Activated CD4-positive, alpha-beta T cell treated with anti-CD3 and anti-CD28 coated beads, Interleukin-2, amount 50 U/mL, for 4 hours (primary cell): ENCODE measurements at places on chromosomes 2 and 18.

DNA sequence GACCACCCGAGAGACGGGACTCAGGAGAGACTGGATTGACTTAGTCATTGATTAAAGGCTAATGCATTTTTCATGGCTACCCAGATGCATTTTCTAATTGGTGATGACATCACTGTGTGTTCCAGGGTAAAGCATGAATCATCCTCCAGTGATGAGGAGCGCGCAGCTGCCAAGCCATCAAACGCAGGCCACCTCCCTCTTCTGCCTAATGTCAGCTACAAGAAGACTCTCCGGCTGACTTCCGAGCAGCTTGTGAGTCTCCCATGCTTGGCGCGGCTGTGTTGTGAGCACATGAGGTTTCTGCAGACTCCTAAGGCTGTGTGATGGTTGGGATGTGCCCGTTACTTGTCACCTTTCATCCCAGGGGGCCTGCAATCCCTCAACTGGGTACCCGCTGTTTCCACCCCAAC is 56.4 kb downstream of the LPIN1 start:
- DNase-seq, result no peak

GRCh38 chr2:159549234-159549633 is 67.1 kb downstream of the BAZ2B start:
- DNase-seq, result no peak

- no peak for DNase-seq
Observed at GRCh38 chr2:216775043-216775453, 79.7 kb upstream of the IGFBP5 start.

DNA sequence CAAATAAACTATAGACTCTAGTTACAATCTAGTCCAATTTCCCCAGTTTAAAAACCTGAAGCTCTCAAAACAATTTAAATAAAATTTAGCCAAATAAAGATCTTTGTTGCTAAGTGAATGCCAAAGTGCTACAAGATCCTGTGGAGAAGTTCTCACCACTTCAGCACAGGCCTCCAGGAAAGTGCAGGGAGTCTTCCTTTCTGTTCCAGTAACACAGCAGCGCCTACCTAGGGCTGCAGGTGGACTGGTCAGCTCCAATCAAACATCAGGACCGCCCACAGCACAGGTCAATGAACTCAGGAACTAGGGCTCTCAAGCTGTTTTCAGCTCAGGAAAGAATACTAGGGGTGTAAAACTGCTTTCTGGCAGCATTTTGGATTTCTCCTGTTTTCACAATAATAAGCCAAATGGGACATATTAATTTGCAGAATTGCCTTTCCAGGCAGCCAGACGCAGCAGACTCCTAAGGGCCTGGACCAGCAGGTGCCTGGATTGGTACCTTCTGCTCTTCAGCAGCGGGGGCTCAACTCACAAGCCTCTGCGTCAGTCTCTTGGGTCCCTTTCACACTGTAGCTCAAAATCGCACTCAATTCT is 1.5 kb downstream of the FAM110C start:
- DNase-seq, result no peak

- no peak for DNase-seq
Observed at GRCh38 chr2:203338322-203338721, 10.1 kb downstream of the ABI2 start.

GRCh38 chr2:144705328-144706245 is 185.7 kb upstream of the ZEB2 start:
- DNase-seq, result no peak

GRCh38 chr2:10392548-10392947 is 55.6 kb downstream of the ODC1 start:
- DNase-seq, result no peak

DNA sequence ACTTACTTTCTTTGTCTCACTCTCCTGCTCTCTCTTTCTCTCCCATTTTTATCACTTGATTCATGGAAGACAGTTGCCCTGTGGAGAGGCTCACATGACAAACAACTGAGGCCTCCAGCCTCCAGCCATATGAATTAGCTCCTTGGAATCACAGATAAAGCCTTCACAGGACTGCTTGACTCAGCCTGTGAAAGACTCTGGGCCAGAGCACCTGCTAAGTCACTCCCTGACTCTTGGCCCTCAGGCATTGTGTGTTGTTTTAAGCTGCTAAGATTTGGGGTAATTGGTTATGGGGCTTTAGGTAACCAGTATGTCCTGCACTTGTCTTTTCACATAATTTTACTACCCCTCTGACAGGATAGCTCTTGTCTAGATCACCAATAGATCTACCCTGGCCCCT is 334.9 kb downstream of the SOX11 start:
- no peak for DNase-seq

- DNase-seq, result no peak
Observed at GRCh38 chr2:241153616-241154015, 3.3 kb downstream of the PPP1R7 start.

- DNase-seq, result no peak
Observed at GRCh38 chr2:218557941-218558340, 10.2 kb downstream of the USP37 start.

DNA sequence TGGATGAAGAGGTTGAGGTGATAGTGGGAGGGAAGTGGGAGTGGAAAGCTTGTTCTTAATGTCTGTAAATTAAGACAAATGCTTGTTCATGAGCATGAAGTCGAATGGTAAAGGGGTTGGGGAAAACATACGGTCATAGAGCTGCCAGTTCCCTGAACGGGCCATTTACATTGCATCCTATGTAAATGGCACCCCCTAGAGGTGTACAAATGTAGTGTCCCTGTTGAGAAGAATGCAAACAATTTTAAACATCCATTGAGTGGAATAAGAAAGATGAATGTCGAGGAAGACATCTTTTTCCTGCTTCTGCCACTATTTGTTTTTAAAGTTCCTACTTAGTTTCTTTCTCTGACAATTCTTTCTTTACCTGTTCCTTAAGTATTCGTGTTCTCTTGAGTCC is 155.7 kb downstream of the RDH14 start:
- DNase-seq, result no peak

GRCh38 chr2:36663851-36664695 is 32.4 kb upstream of the VIT start:
- DNase-seq, result no peak

- no peak for DNase-seq
Observed at GRCh38 chr2:74179063-74179865, 585 bp upstream of the MOB1A start.
